Brain microvascular endothelial cell (primary cell): ENCODE measurements at places on chromosomes 5 and 9.

GRCh38 chr5:38346593-38346992 lies 88.2 kb downstream of the EGFLAM start:
- no peak for DNase-seq

DNA sequence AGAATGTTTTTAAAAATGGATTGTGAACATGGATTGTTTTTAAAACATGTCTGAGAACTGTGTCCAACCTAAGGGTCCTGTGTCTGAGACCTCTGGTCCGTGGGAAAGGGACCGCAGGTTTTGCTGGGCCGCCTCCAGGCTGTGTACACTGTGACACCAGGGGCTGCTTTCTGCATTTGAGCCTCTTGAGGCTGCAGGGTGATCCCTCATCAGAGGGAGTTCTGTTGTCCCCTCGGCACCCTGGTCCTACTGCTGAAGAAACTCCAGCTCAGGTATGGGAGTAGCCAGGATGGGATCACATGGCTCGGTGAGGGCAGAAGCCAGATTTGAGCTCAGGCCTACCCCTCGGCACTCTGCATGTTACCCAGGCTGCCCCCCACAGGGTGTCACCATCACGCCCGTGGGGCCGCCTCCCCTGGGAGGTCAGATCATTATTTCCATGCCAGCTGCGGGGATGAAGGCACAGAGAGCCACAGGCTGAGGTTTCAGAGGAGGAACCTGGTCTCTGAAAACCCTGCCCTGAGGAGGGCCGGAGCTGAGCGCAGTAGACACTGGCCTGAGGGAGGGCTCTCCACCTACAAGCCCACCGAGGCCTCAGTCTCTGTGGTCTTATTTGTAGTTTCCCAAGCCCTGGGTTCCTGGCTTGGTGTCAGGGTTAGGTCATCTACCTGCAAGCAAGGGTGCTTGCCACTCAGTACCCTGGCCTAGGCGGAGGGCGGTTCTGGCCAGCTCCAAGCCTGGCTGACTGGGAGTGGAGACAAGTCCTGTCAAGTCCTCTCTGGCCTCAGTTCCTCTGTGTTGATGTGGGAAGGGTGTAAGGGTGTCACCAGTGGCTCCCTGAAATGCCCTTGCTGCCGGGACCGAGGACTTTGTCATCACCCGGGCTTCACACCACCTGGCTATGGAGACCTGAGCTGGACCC lies 2.8 kb downstream of the PRR7 start:
- no peak for DNase-seq

DNA sequence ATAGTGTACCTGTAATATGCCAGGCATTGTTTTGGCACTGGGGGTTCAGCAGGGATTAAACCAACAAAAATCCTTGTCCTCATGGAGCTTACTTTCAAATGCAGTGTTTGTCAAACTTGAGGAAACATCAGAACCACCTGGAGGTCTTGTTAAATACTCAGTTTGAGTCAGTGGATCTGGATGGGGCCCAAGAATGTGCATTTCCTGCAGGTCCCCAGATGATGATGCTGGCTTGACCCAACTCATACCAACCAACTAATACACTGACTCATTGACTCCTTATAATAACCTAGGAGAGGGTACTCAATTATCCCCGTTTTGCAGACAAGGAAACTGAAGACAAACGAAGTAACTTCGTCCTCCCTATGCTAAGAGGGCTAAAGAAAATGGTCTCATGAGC lies 11.3 kb downstream of the WWC1 start:
- no peak for DNase-seq

- DNase-seq = no peak
These were observed 3.2 kb downstream of the DOLPP1 start for GRCh38 chr9:129084087-129084486.

DNA sequence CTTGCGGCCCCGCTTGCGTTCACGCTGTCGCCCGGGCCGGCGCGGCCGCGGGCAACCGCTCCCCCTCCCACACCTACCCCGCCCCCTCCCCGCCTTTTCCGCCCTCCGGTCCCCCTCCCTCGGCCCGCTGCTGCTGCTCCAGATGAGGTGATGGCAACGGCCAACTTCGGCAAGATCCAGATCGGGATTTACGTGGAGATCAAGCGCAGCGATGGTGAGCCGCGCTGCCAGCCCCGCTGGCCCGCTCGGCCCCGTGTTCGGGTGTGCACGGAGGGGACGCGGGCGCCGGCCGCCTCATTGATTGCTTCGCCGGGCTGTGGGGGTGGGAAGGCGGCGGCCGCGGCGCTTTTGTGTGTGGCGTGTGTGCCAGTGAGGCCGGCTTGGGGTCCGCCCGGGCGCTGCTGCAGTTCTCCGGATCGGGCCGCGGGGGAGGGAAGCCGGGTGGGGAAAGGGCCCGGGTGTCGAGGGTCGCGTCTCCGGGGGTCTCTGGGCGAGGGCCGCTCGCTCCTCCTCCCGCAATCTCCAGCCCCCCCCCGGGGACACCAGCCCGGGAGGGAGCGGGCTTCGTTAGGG lies 403 bp downstream of the KIF2A start:
- DNase-seq = no peak

- peak; percentile 27 for DNase-seq
These were observed 388.0 kb downstream of the ACTL7B start for GRCh38 chr9:108467653-108468324.

GRCh38 chr5:97854871-97855762 lies 672.1 kb upstream of the RIOK2 start:
- peak; percentile 53 for DNase-seq

DNA sequence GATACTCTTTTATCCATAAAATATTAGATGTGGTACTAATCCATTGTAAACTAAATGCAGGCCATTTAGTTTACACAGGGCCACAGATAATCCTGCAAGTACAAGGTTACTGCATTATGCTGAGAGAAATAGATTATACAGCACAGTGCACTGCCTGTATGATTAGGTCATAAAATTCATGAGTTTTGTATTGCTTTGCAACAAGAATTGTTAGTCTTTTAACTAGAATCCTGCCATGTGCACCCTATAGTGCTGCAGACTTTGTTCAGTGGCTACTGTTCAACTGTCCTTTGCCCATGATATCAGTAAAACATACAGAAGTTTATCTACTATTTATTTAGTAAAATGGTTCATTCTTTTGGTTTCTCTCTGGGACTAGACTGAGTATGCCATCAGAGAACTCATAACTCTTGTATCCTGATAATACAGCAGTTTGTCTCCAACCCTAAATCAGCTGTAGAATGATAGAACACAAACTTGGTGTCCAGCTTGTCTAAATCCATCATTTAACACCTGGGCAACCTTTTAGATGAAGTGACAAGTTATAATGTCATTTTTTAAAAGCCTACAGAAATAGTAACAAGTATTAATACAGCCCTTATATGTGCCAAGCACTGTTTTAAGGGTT lies 291.2 kb downstream of the TMEM167A start:
- no peak for DNase-seq
